H1 (cell line): ENCODE measurements at places on chromosomes 7 and 10. TPM values are rescaled to one million over a fixed set of nuclear protein-coding genes. Genes with fewer than 3 reads are reported as not detected.

GRCh38 chr7:116696707-116697106, 24.7 kb downstream of the MET start:
- no peaks in the 10 kb centered on the region for H3K36me3 ChIP-seq
- no peak overlapping the region for H3K27ac ChIP-seq
- no peak for DNase-seq
- no peak overlapping the region for H3K4me3 ChIP-seq

- no peaks in the 10 kb centered on the region for H3K27me3 ChIP-seq
- H3K36me3 ChIP-seq, result no peaks in the 10 kb centered on the region
- no peak overlapping the region for H3K27ac ChIP-seq
- no peak for DNase-seq
- H3K4me3 ChIP-seq, result no peak overlapping the region
Measured at GRCh38 chr10:551373-552252, 137.9 kb downstream of the DIP2C start.

DNA sequence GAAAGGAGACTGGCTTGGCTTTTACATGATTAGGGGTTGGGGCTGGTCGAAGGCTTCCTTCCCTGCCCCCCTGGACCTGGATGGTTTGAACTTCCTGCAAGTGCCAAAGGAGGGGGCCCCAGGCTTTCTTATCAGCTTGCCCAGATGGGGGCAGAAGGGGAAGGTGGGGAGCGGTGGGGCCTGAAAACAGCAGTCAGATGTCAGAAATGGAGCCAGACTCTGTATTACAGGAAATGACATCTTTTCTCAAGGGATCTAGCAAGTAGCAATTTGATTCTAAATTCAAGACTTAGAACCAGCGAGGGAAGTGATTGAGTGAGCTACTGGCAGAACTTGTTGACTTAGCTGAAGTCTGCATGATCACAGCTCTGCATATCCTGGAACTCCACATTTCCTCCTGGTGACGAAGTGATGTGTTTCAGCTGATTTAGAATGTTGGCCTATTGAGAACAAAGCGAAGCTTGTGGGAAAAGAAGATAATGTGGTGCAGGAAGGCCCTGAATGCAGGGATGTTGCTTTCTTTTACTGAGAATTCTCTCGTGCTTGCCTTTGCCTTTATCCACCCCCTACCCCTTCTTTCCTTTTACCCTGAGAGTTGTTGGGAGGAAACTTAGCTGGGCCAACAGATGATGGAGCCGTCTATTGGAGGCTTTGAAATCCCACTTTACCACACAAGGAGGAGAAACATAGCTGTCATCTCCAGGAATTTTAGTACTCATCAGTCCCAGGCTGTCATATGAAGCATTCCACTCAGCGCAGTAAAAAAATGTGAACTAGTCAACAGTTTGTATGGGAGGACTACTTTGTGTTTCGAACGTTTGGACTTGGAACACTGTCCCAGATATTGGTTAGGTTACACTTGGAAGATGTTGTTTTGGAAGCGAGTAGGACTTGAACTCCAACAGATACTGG, 43.2 kb downstream of the CCNY start:
- no peaks in the 10 kb centered on the region for H3K27me3 ChIP-seq
- H3K4me3 ChIP-seq, result no peak overlapping the region
- no peak for DNase-seq
- no peaks in the 10 kb centered on the region for H3K36me3 ChIP-seq

The ARHGEF5 gene
- total RNA-seq, result 32.7 and 34.6 TPM in 2 replicates

The CDHR3 gene
- 5.9 and 6.4 TPM in 2 replicates for total RNA-seq

The NOS3 gene
- total RNA-seq, result 4.4 and 4.7 TPM in 2 replicates

DNA sequence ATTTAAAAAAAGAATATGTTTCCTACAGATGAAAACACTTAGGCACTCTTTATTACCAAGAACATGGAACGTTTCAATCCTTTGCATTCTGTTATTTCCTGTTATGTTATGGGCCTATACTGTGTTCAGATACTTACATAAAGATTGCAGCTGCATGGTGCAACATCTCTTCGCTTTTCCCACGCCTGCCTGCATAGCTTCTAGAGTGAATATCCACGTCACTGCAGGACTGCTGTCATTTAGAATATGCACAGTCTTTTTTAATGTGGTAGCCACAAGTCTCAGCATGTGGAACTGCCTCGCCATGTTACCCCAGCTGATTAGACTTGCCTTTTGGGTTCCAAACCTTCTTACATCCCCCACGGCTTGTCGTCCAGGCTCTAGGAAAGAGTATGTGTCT, 69.6 kb upstream of the GATA3 start:
- no peaks in the 10 kb centered on the region for H3K4me1 ChIP-seq
- no peak overlapping the region for H3K27ac ChIP-seq
- no peaks in the 10 kb centered on the region for H3K27me3 ChIP-seq

DNA sequence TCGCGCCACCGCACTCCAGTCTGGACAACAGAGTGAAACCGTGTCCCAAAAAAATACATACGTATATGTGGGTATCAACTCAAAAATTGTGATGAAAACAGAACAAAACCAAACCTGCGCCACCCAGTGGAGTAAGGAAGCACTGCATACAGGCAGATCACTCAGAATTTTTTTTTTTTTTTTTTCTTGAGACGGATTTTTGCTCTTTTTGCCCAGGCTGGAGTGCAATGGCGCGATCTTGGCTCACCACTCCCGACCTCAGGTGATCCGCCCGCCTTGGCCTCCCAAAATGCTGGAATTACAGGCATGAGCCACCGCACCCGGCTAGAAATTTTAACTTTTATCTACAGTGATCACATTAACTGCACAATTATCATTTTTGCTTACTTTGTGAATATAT, 9.1 kb upstream of the TMEM236 start:
- no peaks in the 10 kb centered on the region for H3K27me3 ChIP-seq
- DNase-seq, result peak; percentile 84
- H3K36me3 ChIP-seq, result no peaks in the 10 kb centered on the region

DNA sequence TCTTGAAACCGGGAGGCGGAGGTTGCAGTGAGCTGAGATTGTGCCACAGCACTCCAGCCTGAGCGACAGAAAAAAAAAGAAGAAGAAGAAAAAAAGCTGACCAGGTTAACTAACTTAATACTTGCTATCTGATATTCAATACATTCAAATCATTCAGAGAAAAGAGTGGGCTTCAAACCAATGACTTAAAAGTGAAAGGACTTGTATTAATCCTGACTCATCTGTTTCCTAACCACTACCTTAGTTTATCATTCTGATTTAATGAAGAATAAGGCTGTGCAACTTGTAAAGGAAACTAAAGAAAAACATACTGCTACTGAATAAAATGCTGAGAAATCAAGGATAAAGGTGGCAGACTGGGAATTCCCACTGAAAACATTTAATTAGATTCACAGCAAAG, 128.4 kb downstream of the NRBF2 start:
- peaks cover 60% of the 10 kb centered on the region for H3K36me3 ChIP-seq
- no peaks in the 10 kb centered on the region for H3K27me3 ChIP-seq

DNA sequence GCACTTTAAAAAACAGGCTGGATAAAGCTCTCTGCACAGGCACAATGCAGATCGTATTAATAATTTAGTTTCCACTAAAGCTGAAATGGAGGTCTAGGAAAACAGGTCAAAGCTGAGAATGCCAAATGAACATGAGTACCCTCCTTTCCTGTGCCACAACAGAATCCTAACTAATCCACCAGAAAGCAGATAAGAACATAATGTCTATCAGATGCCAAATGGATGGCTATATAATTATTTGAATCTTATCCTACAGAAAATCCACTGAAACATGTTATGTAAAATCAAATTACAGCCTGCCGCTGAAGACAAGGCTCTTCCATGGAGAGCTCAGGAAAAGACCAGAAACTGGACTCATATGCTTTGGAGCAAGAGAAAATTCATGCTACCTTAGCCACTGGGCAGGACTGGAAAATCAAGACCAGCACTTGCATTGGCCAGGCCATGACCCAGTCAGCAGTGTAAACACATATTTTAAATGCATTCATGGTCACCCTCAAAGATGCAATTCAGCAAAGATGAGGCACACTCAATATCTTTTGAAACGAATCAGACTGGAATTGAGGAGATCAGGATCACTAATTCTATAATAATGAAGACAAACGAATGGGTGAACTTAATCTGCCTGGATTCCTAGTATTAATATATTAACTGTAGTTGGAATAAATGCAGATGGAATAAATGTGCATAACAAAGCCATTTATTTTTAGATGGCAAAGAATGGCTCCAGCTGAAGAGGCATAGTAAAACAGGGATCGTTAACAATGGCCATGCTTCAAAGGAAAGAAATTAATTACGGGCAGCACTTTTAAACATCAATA, 13.2 kb downstream of the ANK3 start:
- H3K36me3 ChIP-seq, result no peaks in the 10 kb centered on the region
- H3K4me1 ChIP-seq, result no peaks in the 10 kb centered on the region
- H3K4me3 ChIP-seq, result no peak overlapping the region
- H3K27ac ChIP-seq, result no peak overlapping the region
- H3K27me3 ChIP-seq, result no peaks in the 10 kb centered on the region
- no peak for DNase-seq

- no peaks in the 10 kb centered on the region for H3K36me3 ChIP-seq
- no peak overlapping the region for H3K4me3 ChIP-seq
- H3K27me3 ChIP-seq, result no peaks in the 10 kb centered on the region
Measured at GRCh38 chr7:117176206-117176605, 146.7 kb downstream of the WNT2 start.

DNA sequence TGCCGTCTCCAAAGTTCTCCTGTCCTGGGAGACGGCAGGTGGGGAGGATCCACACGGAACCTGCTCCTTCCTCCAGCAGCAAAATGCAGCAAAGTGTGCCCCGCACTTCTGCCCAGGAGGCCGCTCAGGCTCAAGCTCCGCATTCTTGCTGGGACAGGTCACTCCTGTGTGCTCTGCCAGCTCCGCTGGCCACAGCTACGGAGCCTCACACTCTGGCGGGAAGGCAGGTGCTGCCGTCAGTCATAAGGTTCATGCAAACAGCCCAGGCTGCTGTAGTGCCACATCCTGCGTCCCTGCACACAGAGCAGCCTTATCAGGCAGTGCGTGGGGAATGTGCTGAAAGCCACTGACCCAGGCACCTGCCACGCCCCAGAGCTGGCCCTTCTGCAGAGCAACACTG, 22.4 kb downstream of the ADGRA1 start:
- H3K27ac ChIP-seq, result no peak overlapping the region
- no peaks in the 10 kb centered on the region for H3K27me3 ChIP-seq
- DNase-seq, result no peak
- no peak overlapping the region for H3K4me3 ChIP-seq
- H3K4me1 ChIP-seq, result no peaks in the 10 kb centered on the region
- no peaks in the 10 kb centered on the region for H3K36me3 ChIP-seq
